ENCODE measurements at places on chromosomes 6 and 20.

DNA sequence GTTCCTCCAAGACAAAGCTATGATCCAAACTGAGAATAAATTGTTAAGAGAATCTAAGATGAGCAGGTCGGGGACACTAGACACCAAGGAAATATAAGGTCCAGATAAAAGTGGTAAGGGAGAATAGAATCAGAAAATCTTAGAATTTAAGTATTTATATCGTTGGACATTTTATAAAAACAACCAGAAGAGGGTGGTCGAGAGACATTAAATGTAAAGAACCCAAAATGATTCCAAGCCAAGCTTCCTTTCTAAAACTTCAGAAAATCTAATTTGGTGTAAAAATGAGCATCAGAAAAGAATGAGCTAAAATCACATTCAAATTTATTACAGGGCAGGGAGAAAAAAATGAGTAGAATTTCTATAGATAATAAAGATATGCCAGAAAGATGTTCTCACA is 97.8 kb upstream of the OGFRL1 start:
- peak; percentile 16 for DNase-seq

DNA sequence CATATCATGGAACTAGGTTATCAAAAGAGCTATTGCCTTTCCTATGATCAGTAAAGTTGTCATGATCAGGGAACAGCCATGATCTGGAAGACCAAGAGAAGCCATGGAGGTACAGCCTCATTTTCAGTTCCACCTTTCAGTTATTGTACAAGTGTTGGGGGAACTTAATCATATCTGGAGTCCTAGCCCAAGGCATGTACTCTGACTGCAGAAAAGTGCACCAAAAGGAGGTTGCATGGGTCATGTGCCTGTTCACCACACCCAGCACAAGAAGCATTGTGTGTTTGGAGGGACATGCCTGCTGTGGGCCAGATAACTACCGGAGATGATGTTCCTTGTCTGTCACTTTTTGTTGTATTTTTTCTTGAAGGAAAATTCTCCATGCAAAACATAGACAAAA is 185.8 kb upstream of the MAN1A1 start:
- no peak for DNase-seq

- DNase-seq: no peak
Measured at GRCh38 chr20:41147767-41148191, 10.4 kb downstream of the PLCG1 start.

DNA sequence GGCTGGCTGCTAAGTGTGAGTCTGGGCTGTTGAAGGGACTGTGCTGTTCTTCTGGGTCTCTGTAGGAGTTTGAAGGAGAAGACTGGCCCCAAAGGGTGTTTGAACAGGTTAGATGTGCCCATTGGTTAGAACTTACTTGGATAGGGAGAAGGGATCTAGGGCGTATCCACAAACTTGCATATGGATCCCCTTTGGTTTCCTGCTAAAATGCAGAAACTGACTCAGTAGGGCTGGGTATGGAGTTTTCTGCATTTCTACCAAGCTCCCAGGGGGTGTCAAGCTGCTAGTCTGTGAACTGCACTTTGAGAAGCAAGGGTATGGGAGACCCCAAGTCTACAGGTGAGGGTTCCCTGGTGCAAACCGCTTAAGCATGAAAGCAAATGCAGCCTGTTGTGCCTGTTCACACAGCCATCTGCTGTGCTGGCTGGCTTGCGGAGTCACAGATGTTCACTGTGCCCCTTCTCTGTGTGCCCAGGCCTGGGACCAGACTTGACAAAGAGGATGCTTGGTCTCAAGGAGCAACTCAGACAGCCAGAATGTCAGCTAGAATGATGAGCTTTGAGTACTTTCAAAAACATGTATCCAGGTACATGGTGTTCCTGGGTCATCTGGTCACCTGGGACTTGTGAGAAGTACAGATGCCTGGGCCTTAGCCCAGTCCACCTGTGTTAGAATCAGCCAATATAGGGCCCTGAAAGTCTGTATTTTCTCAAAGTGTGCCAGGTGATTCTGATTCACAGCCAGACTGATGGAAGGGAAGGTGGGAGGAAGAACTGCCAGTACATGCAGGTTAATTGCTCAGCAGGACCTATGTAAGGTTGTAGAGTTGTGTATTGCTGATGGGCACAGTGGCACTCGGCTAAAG is 7.4 kb downstream of the PPP1R16B start:
- DNase-seq: no peak

GRCh38 chr20:58473453-58474425 is 41.5 kb downstream of the APCDD1L start:
- no peak for DNase-seq

DNA sequence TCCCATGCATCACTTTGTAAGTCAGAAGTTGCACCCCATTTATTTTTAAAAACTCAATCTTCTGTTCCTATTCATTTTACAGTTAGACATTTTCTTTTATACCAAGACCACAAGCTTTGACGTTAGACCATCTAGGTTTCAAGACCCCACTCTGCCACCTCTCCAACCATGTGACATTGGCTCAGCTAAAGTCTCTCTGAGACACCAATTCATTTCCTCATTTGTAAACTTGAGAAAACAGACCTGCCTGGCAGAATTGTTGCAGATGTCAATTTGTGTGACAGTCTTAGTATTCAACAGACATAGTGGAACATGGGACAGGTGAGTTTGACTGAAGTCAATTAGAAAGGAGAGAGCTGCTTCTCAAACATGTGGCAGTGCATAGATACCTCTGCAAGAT is 55.6 kb upstream of the CSE1L start:
- DNase-seq: no peak

GRCh38 chr6:137206577-137206976 is 12.6 kb downstream of the IFNGR1 start:
- DNase-seq: no peak

- no peak for DNase-seq
Measured at GRCh38 chr20:60096166-60096565, 137.9 kb downstream of the CDH26 start.

DNA sequence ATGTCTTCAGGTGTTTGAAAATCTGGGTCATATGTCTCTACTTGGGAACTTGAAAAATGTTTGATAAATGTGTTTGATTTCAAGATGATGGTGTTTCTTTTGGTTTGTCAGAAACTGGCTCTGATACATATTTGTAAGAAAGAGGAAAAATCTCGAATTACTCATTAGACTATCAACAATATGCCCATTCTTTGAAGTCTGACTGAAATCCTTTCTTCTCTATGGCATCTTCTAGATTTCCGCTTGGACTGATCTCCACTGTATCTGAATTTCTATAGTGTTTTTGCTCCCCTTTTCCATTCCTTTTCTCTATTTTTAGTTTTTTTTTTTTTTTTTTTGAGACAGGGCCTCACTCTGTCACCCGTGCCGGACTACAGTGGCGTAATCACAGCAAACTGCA is 1096.5 kb downstream of the KIF16B start:
- no peak for DNase-seq

GRCh38 chr6:157597461-157598312 is 216.7 kb downstream of the ZDHHC14 start:
- DNase-seq: no peak

DNA sequence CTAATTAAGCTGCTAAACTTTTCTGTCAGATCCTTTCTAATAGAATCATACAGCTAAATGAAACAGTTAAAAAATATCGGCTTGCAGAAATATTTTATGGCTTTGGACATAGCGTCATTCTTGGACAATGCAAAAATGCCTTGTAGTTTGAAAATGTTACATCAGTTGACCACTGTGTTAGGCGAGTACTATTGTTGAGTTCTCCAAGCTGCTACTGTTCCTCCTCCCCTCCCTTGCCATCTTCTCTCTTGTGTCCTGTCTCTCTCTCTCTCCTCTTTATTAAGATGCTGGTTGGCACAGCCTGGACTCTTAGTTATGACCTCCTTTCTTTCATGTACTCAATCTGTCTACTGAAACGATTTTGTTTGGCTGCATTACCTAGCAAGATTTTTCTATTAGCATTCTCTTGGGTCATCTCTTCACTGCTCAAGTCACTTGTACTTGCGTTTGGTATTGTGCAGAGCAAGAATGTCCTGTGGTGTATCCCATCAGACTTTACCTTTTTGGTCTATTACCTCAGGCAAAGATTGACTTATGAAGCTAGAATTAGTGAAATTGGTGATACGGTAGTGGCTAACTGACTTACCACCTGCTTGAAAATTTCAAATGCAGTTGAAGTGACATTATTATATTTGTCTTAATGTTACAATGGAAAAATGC is 127.9 kb downstream of the FARS2 start:
- no peak for DNase-seq

DNA sequence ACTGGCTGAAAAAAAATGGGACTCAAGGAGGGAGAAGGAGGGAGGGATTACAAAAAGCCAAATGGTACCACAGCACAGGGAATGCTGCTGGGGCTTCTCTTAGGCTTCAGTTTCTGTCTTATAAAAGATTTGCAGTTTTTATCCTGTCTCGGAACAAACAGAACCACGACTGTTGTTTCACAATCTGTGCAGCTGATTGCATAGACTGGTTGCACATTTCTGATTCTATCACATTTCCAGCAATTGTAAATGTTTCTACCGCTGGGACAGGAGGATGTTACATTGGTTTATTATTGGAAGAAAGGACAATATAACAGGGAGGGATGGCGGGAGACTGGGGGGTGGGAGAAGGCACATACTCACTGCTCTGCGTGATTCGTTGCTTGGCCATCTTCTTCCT is 73.5 kb upstream of the ARID1B start:
- no peak for DNase-seq

DNA sequence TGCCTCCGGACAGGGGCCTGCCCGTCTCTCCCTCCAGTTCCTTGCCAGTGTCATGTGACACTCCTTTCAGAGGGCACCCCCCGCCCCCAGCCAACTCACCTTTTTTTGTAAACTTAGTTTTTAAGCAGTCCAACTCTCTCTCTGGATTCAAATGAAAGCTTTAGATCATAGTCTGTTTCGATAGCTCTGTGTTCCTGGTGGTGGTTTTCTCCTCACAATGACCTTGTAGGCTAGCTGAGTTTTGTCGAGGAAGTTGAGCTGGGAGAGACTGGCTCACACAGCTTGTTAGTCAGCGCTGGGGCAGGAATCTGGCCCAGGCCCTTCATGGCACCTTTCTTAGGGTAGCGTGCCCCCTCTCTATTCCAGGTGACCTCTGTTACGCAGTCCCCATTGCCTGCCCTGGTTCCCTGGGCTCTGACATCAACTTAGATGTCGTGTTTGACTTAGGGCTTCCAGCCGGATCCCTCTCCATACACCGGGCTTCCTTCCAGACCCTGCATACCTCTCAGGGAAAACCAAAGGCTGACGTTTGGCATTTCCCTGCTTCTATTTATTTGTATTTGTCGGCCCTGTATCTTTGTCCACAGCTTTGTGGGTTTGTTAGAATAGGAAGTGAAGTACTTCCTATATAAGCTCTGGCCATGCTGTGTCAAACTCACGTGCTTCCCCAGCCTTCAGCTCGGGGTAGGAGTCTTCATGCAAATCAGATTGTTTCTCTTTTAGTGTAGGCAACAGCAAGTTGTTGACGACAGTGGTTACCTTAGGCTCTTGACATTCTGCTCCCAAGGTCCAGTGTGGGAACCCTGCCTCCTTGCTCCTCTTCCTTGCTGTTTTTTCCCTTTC is 12.7 kb downstream of the IGF2R start:
- DNase-seq: peak; percentile 45

- no peak for DNase-seq
Measured at GRCh38 chr6:71621918-71622519, 264.3 kb upstream of the RIMS1 start.

GRCh38 chr6:105429676-105430075 is 26.8 kb upstream of the PREP start:
- DNase-seq: no peak

- DNase-seq: no peak
Measured at GRCh38 chr6:166382500-166382932, 224 bp downstream of the MPC1 start.

DNA sequence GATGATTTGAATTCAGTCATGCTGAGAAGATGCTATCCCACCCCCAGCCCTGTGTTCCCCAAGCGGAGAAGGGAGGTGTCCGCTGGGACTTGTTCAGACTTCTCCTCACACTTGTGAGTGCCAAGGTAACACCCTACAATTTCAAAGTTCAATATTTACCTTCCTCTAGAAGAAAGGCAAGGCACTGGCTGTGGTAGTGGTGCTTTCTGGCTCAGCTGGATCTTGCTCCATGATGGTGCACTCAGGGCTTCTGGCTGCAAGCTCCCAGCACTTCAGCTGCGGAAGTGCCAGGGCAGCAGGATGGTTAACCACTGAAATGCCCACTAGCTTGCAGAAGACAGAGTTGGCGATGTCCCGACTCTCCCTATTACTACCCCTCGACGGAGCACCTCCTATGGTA is 135.4 kb downstream of the MTFR2 start:
- DNase-seq: no peak

DNA sequence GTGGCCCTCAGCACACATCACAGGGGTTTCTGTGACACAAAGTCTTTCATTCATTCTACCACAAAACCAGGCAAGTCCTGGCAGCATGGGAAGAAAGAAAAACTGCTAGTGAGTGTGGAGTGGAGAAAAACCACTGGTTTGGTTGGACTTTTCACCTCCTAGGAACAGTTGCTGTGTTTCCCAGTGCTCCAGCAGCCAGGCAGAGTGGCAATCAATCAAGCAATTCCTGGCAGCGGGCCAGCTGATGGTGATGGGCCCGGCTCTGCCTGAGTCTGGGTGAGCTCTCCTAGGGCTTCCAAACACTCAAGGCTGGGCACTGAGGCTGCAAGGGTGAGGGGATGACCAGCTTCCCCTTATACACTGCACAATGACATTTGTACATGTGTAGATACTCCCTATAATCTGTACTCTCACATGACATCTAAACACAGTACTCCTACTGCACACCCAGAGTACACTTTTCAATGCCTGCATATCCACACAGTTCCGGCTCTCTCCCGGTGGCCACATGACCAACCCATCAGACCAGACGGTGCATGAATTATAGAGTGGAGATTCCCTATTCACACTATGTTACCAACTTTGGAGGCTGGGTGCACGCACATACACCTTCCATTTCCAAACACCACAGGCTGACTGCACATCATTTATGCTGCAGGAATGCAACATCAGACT is 156.6 kb downstream of the UNC5CL start:
- DNase-seq: no peak

DNA sequence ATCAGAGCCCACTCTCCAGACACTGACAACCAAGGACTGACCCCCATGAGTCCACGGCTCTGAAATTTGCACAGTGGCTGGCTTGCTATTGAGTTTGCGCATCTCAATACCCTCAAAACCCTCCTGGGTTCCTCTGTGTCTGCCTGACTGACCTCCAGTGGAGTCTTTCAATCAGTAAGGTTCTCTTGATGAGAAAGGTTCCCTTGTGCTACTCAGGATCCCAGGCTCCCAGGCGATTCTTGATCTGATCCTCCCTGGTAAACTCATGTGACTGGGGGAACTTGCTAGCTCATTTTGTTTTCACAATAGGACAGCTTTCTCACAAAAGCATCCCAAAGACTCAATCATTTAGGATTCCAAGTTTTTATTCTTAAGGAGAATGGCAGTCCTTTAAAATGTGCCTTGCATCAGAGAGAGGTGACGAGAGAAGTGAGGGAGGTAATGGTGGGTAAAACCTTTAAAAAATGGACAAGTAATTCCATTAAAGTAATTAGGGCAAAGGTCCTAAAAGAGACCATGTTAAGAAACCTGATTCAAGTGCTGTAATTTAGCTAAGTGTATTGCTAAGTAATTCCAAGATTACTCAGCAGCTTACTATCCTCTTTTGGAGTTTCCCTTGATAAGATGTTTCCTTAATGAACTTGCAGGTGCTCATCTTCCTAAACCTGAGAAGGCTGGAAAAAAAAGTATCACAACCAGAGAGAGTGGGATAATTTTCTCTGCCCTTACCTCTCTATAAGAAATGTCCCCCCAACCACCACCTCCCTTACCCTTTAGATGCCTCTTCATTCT is 304.7 kb upstream of the SGK1 start:
- DNase-seq: no peak

Measured in CD4-positive, alpha-beta memory T cell (primary cell).